ENCODE measurements at places on chromosomes 4 and X.

DNA sequence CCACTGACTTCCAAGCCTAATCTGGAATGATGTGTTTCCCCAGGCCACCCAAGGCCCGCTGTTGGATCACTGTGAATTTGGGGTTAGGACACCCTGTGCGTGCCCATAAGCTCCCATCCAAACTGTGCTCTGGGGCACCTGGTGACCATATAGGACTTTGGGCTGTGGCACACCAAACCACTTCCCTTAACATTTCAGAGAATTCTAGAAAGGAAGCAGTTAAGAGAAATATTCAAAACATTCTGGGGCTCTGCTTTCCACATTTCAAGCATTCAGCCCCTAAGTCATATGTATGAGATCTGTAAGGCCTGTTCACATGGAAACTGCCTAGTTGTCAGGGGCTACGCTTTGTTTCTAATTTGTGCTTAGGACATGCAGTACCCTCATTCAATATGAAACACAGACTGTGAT, 14.4 kb downstream of the VGLL1 start:
- DNase-seq: no peak

- peak; percentile 51 for DNase-seq
Measured at GRCh38 chrX:39613482-39613995, 484.2 kb downstream of the BCOR start.

DNA sequence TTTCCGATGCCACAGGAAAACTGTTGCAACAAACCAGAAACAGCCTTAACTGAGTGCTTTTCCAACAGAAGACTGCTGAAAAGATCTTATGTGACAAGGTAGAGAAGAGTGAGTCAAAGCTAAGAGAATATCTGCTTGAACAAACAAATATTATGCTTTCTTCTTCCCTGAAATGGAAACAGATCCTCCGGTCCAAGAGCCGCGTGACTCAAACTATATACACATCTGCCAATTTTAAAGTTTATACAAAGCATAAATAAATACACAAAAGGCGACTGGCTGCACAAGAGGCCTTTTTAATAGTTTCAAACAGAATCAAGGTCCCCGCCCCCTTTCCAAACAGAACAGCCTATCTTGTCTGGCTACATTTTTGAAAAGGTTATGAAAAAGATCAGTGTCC, 329.7 kb upstream of the F9 start:
- DNase-seq: no peak

DNA sequence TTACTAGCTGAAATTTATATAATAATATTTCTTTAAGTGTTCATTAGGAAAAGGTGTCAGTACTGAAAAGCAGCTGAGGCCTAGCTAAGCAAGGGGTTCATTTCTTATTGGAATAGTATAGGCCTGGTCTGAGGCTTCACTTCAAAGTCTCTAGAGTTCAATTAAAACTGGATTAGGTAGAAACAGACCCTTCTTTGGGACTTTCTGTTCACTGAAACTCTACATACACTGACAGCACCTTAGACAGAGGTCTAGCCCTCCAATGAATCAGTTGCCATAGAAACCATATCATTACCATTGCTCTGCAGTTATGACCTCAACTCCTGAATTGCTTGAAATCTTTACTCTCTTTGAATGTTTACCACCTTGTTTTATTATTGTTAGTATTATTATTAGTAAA, 86.4 kb upstream of the MAB21L2 start:
- DNase-seq: no peak

DNA sequence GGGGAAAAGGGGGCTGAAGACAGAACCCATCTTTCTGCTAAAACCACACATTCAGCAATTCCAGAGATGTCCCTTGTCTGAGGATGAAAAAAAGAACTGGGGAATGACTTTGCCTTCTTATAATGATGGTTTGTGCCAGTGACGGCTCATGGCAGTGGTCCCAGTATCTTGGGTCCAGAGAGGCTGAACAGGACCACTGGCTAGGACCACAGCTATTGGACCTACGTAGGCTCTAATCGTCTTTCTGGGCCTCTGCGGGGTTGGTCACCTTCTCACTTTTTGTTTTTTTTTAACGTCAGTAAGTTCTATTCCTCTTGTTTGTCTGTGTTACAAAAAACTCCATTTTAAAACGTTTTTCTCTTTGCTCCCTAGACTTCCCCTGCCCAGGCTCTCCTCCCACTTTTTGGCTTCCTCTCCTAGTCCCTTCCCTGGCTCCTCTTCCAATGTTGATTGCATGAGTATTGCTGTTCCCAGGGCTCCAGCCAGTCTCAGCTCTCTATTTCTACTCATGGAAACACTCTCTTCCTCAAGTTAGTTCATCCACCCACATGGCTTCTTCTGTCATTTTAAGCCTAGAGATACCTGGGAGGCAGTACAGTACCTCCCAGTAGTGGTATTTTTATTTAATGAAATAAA, 52.6 kb upstream of the STX18 start:
- DNase-seq: no peak

- DNase-seq: no peak
Measured at GRCh38 chr4:43754566-43754965, 694.0 kb downstream of the KCTD8 start.

GRCh38 chr4:40205259-40206198, 8.7 kb downstream of the RHOH start:
- no peak for DNase-seq

DNA sequence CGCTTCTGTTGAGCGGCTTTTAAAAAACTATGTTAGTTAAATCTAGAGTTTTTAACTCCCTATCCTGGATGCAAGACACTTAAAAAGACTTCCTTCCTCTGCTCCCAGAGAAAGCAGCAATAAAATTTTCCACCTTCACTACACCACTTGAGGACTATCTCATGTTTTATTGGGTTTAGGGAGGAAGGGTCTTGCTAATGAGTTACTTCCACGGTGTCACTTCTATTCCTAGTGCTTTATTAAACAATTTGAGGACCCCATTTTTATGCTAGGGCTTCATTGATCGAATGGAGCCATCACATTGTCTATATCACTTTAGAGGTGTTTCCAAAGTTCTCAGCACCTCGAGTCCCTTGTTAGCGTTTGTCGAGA, 3.7 kb upstream of the STIM2 start:
- DNase-seq: no peak

GRCh38 chr4:127450276-127450675, 182.5 kb upstream of the INTU start:
- no peak for DNase-seq

DNA sequence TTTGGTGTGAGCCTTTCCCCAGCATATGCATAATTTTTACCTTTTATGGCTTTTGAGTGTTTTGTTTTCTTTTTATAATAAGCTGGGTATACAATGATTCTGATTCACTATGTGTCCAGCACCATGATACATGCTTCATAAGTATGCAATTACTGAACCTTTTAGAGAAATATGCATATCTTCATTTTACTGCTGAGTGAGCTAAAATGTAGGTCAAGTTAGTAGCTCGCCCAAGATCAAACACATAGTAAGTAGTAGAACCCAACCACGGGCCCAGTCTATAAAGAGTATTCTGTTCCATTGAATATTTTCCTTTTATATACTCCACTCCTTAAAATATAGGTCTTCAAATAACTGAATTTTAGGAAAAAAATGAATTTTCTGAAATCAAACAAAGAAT, 362.4 kb upstream of the HTR2C start:
- no peak for DNase-seq

DNA sequence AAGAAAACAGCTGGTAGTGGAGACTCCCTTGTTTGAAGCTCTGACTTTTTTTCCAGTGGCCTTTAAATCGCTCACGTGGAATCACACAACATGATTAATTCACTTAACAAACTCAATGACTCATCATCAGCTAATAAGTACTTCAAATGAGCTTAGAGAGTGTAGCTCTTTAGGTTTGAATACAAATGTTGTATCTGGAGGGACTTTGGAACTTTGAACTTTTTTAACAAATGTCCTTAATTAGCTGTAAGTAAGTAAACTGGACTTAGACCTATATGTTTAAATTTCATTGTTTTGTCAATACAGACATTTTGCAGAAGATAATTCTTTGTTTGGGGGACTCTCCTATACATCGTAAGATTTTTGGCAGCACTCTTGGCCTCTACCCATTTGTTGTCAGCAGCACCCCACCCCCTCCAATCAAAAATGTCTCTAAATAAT, 581.1 kb downstream of the SPRY1 start:
- DNase-seq: no peak

- no peak for DNase-seq
Measured at GRCh38 chr4:70902577-70903290, 565 bp downstream of the MOB1B start.

DNA sequence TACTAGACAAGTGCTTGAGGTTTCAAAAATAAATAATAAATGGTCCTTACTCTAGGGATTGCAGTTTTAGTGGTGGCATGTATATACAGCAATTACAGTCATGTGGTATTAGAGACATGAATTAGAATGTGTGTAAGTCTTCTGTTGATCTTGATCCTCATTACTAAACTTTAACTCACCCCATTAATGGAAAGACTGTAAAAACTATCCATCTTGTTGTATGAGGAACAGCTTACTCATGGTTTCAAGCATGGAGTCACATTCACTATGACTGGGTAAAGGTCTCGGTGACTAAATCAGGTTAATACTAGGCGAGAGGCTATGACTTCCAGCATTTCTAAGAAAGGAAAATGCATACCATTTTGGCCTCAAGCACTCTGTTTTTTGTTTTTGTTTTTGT, 107.0 kb upstream of the HPGD start:
- no peak for DNase-seq

GRCh38 chrX:80807992-80808735, 1.5 kb downstream of the BRWD3 start:
- DNase-seq: peak; percentile 72

DNA sequence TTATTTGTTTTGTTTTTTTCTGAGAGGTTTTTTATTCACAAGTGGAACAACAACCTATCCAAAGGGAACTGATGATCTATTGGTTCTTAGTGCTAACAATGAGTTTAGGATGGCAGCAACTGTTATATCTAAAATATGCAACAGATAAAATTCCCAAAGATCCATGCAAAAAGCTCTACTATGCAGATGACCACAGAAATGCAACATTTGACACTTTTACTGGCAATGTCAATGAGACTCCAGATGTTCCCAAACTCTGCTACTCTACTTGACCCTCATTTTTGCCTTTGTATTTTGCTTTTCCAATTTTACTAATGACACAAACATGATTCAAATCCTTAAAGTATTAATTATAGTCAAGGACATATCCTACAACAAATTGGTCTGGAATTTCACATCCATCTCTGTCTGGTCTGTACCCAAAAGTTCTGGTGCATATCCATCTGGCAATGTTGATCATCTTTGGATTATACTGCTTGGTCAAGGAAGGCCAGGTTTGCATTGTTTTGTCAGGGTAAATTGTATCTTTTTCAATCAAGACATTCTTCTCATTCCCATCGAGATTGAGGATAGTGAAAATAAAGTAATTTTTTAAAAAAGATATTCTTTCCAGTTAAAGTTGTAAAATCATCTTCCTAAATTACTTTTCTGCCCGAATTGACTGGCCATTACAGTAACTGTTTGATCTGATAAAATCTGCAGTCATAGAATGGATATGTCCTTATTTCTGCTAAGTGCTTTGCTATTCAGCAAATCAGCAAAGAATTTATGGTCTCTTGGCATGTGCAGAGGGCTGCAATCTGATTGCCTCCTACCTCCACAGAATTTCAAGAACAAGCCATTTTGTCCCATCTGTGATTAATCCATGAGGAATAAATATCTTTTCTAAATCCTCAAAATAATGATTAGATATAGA, 73.6 kb downstream of the FGFBP1 start:
- DNase-seq: no peak

GRCh38 chr4:153045111-153045982, 109.2 kb downstream of the FHDC1 start:
- no peak for DNase-seq

- no peak for DNase-seq
Measured at GRCh38 chr4:181520790-181521189, 722.4 kb upstream of the TENM3 start.

- no peak for DNase-seq
Measured at GRCh38 chr4:126427853-126428252, 1113.1 kb downstream of the FAT4 start.

DNA sequence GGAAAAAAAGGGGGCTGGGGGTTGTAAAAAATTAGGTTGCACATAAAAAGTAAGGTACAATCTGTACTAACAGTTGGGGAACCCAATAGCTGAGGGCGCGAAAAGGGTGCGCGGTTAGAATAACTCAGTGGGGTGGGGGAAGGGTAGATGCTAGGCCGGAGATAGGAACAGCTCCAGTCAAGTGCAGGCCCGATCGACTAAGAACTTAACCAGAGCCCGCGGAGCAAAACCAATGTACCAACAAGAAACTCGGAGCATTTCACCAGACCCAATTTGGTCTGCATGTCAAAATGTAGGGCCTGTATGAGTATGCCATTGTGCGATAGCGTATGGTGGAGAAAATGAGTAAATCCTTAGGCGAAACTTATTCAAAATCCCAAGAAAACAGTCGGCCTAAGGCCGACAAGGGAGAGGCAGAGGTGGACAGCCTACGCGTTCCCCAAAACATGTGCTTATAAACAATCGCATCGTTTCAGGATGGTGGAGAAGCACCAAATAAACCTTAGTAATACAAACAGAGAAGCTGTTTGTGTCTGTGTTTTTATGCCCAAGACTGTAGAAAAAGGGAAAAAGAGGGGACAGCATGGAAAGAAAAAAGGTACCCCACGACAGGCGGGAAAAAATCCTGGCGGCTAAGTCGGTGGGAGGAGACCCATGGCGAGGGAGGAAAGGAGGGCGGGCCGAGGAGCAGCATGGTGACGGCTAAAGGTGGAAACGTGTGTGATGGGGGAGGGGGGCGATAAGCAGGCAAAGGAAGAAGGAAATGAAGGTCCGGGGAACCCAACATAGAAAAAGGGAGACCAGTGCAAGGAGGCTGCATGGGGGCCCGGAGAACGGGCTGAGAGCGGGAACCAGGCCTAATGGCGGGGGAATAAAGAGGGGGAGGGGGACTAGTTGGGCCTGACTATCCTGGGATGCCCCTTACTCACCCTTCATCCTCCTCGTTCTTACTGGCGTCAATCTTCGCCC, 990 bp downstream of the HNRNPD start:
- DNase-seq: peak; percentile 91

- no peak for DNase-seq
Measured at GRCh38 chr4:170698334-170698733, 608.6 kb upstream of the AADAT start.

DNA sequence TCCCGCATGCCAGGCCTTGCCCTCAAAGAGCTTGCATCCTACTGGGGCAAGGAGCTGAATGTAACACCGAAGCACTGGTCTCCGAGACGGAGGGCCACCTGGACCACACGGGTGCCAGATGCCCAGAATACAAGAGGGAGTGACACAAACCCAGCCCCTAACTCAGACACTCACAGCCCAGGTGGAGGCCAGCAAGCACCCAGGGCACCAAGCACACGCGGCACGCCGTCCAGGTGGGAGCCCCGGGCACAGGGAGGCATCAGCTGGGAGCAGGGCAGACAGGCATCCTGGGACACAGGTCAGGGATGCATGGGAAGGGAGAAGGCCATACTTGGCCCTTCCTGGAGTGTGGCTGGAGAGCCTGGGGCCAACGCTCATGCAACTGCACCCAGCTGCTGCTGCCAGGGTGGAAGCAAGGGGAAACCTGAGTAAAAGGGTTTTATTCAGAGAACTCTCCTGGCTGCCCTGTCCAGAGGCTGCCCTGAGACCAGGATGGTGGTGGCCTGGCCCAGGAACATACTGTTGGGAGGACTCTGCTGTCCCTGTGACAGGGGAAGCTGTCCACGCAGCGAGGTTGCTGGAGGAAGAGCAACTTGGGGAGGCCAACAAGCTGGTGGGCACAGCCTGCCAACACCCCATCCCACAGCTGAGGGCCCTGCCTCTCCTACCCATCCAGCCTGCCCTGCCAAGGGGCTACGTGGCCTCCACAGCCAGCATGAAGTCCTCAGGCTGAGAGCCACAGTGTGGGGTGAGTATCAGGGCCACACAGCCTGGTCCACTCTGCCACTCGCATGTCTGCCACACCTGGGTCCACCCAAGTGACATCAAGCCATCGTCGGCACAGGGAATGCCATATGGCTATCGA, 22.2 kb upstream of the PPP2R2C start:
- DNase-seq: no peak

Measured in stimulated activated CD4-positive, alpha-beta T cell treated with anti-CD3 and anti-CD28 coated beads, Interleukin-15, amount 100 ng/mL, for 24 hours (primary cell).